Parietal lobe (tissue), 2 donors: ENCODE measurements at places on chromosomes 6 and 20. TPM values are rescaled to one million over a fixed set of nuclear protein-coding genes. Genes with fewer than 3 reads are reported as not detected.

ROS1 gene
- total RNA-seq, result not detected

SULF2 gene
- total RNA-seq, result 21.3 TPM

LRRC1 gene
- total RNA-seq, result 17.5 TPM

NRN1 gene
- total RNA-seq, result 13.1 TPM

RBM12 gene
- total RNA-seq, result 108 TPM

SLC24A3 gene
- 16.0 TPM for total RNA-seq

RNF144B gene
- total RNA-seq, result 1.9 TPM

RAB23 gene
- 26.6 TPM for total RNA-seq

OOEP gene
- total RNA-seq, result not detected

DLK2 gene
- 8.5 TPM for total RNA-seq

PNPLA1 gene
- total RNA-seq, result not detected

OR2B6 gene
- not detected for total RNA-seq

FNDC11 gene
- total RNA-seq, result 4.1 TPM

TMEM217 gene
- not detected for total RNA-seq

BTBD3 gene
- 53.2 TPM for total RNA-seq

HSD17B8 gene
- total RNA-seq, result 4.4 TPM

RRAGD gene
- total RNA-seq, result 57.0 TPM
